ENCODE measurements at places on chromosomes 11 and 22.

DNA sequence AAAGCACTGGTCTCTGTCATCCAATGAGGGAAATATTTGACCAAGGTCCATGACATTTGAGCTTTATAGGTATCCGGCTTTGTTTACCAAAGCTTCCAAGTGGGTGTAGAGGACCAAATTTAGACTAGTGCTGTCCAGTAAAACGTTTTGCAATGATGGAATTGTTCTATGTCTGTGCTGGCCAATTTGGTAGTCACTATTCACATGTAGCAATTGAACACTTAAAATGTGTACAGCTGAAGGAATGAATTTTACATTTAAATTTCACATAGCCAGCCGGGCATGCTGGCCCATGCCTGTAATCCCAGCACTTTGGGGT lies 118.0 kb downstream of the PKNOX2 start:
- no peak for DNase-seq

GRCh38 chr22:40270748-40271373 lies 75.4 kb upstream of the ADSL start:
- DNase-seq = no peak

DNA sequence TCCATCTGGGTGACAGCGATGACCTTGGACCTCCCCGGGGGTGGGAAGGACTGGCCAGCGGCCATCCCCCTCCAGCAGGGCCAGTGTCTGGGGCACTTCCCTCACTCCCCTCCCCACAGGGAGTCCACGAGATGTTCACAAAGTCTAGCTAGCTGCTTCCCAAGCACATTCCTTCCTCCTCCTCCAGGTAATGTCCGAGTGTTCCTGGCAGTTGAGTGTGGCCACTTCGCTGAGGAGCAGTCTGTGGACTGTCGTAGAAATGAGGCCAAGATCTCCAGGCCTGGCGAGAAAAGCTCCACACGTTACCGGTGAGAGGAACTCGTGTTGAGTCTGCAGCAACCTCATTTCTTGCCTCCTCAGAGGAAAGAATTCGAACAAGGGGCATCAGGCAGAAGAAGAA lies 425.5 kb downstream of the BRD1 start:
- no peak for DNase-seq

- DNase-seq = peak; percentile 11
These were observed 59.5 kb downstream of the FAM168A start for GRCh38 chr11:73538381-73538872.

DNA sequence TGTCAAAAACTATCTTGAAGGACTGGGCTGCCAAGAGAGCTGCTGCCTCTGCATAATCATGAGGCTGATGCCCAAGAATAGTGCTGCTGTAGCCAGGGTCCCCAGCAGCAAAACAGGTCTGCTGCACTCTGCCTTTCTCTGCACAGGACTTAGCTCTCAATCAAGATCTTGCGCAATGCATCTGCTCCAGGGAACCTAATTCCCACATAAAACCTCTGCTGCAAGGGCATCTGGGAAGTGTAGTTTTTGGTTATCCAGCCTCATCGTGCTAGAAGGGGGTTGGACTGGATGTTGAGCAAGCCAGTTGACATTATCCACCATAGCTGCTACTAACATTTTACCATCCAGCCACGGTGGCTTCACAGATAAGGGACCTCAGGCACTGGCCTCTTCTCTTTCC lies 192.7 kb downstream of the C11orf91 start:
- DNase-seq = no peak

GRCh38 chr11:132312701-132313111 lies 942.3 kb downstream of the NTM start:
- no peak for DNase-seq

- DNase-seq = peak; percentile 26
These were observed 58.1 kb downstream of the LRP5 start for GRCh38 chr11:68370211-68371111.

DNA sequence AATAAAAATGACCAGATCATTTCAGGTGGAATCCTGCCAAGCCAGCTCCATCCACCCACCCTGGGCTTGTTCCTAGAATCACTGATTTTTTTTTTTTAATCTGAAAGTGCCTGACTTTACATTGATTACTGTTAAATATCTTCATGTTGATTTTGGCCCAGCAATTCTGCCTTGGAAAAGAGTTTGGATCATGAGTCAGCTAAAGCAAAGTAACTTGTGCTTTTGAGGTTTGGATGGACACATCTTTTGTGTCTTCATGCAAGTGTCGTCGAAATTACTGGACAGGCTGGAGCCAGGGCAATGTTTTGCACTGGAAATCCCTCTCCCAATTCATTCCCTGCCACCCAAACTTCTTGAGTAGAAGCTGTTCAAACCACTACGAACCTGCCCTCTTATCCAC lies 164.0 kb upstream of the SYT13 start:
- DNase-seq = no peak

- no peak for DNase-seq
These were observed 110.2 kb downstream of the GRIA4 start for GRCh38 chr11:105720096-105720495.

- DNase-seq = no peak
These were observed 8.5 kb downstream of the SH3BP1 start for GRCh38 chr22:37647928-37648327.

GRCh38 chr22:46070803-46071450 lies 79.4 kb upstream of the PPARA start:
- peak; percentile 57 for DNase-seq

DNA sequence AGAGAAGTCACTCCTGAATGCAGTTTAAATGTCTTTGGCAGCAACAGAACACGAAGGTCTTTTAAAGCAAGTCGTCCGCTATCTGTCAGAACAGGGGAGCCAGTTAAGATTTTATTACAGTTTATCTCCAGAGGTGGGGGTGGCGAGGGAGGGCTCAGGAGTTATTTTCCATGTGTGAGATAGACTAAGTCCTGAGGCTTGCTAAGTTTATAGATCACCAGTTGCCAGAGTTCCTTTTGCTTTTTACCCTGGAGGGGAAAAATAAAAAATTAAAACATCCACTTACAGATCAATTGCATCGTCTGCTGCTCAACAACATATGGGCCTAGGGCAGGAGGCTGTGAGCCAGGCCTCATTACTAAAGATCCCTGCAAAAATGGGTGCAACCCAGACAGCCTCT lies 90.7 kb downstream of the SNX19 start:
- no peak for DNase-seq

DNA sequence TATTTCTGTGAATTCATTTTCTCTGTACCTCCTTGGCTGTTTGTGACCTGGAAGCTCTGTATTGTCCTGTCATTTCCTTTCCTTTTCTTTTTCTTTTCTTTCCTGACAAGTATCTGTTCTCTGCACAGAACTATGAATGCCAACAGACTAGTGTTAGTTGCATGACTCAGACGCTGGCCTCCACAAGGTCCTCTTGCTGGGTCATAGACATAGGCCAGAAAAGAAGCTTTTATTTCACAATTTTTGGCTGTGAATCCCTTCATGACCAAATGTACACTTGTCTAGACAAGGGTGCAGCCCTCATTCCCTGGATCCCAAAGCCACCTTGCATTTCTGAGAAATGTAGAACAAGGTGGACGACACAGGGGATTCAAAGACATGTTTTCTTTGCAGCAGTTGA lies 104.1 kb upstream of the MTNR1B start:
- DNase-seq = no peak

DNA sequence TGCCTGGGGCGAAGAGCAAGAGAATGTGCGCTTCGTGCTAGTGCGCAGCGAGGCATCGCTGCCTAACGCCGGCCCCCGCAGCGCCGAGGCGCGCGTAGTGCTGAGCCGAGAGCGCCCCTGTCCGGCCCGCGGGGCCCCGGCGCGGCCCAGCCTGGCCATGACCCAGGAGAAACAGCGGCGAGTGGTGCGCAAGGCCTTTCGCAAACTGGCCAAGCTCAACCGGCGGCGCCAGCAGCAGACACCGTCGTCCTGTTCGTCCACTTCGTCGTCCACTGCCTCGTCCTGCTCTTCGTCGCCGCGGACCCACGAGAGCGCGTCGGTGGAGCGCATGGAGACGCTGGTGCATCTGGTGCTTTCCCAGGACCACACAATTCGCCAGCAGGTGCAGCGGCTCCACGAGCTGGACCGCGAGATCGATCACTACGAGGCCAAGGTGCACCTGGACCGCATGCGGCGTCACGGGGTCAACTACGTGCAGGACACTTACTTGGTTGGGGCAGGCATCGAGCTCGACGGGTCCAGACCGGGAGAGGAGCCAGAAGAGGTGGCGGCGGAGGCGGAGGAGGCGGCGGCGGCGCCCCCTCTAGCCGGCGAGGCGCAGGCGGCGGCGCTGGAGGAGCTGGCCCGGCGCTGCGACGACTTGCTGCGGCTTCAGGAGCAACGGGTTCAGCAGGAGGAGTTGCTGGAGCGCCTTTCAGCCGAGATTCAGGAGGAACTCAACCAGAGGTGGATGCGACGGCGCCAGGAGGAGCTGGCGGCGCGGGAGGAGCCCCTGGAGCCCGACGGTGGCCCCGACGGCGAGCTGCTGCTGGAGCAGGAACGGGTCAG lies 1.0 kb downstream of the RASSF10 start:
- DNase-seq = no peak

DNA sequence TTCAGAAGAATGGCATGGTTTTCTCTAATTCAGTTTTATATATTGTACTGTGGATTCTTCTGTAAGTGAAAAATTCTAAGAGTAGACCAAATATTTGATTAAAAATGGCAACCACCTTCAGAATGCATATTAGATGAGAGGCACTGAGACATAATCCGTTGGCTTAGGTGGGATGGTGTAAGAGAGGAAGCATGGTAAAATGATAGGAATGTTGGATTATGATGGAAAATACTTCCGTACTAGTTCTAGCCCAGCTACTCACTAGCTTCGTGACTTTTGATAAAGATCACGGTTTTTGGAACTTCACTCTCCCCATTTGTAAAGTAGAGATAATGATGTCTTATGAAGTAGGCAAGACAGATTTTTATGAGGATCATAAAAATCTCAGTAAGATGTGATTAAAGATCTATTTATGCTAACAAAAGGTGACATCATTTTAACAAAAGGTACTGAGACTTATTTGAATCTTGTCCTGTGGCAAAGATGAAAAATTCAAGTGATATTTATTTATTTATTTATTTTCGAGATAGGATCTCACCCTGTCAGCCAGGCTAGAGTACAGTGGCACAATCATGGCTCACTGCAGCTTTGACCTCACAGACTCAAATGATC lies 37.5 kb downstream of the UVRAG start:
- no peak for DNase-seq

DNA sequence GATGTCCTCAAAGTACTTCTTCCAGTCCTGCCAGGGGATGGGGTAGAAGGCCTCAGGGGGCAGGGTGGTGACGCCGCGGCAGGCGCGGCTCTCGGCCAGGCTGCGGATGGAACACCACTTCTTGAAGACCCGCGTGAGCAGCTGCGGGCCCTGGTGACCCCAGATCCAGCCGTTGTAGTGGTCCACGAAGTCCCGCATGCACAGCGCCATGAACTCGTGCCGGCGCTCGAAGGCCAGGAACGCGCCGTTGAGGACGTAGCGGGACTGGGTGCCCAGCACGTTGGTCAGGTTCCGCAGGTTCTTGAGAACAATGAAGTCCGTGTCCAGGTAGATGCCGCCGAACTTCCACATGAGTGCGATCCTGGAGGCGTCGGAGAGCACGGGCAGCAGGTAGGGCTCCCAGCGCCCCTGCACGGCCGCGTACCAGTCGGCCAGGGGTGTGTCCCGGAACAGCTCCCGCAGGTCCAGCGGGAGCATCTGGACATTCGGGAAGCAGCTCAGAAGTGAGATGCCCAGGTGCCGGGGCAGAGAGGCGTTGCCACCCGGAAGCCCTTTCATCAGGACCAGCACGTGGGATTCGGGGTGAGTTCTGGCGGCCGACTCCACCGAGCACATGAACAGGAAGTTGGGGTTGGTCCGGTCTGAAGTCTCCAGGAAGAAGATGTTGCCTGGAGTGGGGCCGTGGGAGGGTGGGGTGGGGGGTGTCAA lies 27.5 kb downstream of the A4GALT start:
- DNase-seq = no peak

- DNase-seq = no peak
These were observed 20.9 kb downstream of the PC start for GRCh38 chr11:66937193-66937733.

GRCh38 chr11:66082946-66083698 lies 13.1 kb downstream of the PACS1 start:
- DNase-seq = no peak

GRCh38 chr11:118274186-118274585 lies 10.1 kb upstream of the MPZL2 start:
- DNase-seq = no peak

DNA sequence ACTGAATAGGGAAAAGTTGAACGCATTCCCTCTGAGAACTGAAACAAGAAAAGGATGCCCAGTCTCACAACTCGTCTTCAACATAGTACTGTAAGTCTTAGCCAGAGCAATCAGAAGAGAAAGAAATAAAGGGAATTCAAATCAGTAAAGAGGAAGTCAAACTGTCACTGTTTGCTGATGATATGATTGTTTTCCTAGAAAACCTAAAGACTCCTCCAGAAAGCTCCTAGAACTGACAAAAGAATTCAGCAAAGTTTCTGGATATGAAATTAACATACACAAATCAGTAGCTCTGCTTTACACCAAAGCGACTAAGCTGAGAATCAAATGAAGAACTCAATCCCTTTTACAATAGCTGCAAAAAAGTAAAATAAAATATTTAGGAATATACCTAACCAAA lies 471.2 kb upstream of the CNTN5 start:
- DNase-seq = no peak

GRCh38 chr22:47593291-47593690 lies 830.8 kb downstream of the TBC1D22A start:
- no peak for DNase-seq

GRCh38 chr22:43849731-43850130 lies 12.6 kb downstream of the SULT4A1 start:
- no peak for DNase-seq

- DNase-seq = no peak
These were observed 37.0 kb upstream of the FTH1 start for GRCh38 chr11:62004473-62004872.
